ENCODE measurements at places on chromosomes 2 and 18.
A peak's percentile ranks its signal among the peaks of the same experiment; 100 is the strongest.

DNA sequence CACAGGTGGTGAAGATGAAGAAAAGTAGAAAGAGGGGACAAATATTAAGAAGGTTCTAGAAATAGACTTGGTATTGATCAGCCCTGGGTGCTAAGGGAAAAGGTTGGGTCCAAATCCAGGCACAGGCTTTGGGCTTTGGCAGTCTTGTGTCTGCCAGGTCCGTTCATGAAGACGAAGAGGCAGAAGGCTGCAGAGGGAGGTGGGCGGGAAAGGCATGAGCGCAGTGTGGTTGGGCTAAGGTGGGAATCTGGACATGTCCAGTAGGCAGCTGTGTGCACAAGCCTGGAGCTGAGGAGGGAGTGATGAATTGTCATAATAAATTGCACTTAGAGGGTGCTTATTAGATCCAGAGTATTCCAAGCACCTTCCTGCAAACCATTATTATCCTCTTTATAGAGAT is 105.7 kb upstream of the TEX51 start:
- no peak for DNase-seq

DNA sequence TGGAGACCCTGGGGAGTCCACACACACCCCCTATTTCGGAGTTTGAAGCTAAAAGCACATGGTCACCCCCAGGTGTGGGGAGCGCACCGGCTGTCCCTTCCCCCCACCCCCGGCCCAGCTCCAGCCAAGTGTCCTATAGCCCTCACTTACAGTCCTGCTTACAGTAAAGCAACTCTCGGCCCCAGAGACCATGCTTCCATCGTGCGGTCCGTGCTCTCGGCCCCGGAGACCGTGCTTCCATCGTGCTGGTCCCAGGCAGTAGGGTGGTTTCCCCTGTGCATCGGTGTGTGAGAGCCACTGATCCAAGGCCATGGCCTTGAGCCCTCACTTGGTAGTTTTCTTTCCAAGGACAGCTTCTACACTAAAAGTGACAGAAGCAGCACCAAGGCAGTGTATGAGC is 48.7 kb downstream of the GBX2 start:
- no peak for DNase-seq

DNA sequence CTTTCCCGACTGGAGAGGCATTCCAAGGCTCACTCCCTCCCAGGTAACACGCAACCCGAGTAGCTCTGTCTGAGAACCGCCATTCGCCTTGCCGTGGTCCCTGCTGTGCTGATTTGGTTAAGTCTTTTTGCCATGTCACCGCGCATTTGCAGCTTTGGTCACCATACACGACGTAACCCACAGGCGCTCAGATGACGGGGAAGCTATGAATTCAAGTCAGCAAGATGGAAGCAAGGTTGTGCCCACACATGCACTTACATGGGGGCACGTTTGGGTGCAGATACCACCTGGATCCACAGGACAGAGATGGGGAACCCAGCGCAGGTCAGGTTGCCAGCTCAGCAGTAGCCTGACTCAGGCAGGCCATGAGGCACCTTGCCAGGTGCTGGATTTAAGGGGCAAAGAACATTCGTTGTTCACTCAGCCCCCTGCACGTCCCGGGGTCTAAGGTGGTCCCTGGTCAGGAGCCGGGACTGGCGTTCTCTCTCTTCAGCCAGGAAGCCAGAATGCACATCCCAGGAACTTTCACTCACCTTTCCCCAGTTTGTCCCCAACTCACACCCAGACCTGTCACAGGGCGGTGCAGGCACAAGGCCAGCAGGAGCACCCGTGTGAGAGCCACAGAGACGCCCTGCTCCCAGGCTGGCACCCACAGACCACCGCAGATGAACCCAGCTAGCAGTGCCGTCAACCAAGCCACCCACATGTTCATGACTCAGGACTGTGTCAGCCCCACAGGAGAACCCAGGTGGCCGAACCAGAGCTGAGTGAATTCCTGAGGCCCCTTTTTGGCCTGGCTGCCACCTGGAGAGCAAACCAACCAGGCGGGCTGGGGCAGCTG is 19.9 kb downstream of the SNED1 start:
- no peak for DNase-seq

- DNase-seq: no peak
These were observed 48.6 kb downstream of the KLHL14 start for GRCh38 chr18:32724071-32724749.

- DNase-seq: no peak
These were observed 599.5 kb upstream of the ZNF804A start for GRCh38 chr2:183998797-183999190.

DNA sequence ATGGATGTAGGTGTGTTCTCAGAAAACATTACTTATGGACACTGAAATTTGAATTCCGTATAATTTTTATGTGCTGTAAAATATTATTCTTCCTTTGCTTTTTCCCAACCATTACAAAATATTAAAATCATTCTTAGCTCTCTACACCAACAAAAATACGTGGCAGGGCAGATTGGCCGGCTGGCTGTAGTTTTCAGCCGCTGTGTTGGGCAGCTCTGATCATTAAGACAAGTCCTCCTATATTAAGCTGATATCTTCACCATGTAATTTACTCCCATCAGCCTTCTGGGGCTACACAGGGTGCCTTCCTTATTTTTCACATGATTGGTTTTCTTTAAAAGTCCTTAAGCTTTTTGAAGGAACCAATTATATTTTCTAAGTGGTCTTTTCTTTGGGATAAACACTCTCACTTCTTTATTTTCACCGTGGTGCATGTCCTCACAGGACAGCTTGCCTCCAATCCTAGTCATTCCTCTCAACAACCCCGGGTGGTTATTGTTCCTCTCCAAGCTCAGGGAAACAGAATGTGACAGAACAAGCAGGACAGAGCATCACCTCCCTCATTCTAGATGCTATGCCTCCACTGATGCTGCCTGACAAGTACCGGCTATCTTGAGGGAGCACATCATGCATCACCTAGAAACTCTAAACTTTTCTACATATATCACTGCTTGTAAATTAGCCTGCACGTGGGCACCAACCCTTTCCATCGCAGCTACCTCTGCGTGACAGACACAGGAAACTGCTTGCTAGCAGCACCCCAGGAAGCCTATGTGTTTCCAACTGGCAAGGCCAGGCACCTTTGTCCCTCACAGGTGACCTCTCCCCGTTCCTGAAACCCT is 362.3 kb downstream of the MYCN start:
- no peak for DNase-seq

GRCh38 chr2:230134496-230135129 is 65.9 kb upstream of the SLC16A14 start:
- DNase-seq: no peak

DNA sequence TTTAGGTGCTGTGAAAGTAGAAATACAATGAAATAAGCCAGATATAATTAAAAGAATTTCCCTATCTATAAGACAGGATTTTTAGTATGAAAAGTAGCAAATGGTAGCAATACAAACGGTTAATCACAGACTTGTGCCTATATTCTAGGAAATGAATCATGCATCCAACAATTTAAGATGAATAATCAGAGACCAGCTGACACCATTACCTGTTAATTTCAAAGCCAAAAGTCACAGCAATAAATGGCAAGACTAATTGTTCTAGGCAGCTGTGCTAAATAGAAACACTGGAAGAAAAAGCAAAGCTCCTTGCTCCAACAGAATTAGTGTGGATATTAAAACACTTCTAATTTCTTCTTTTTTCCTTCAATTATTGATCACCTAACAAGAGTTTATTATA is 35.1 kb upstream of the MPP4 start:
- no peak for DNase-seq

GRCh38 chr2:9918275-9918674 is 33.2 kb upstream of the GRHL1 start:
- DNase-seq: no peak

- no peak for DNase-seq
These were observed 110.0 kb downstream of the MYCN start for GRCh38 chr2:16050261-16050907.

DNA sequence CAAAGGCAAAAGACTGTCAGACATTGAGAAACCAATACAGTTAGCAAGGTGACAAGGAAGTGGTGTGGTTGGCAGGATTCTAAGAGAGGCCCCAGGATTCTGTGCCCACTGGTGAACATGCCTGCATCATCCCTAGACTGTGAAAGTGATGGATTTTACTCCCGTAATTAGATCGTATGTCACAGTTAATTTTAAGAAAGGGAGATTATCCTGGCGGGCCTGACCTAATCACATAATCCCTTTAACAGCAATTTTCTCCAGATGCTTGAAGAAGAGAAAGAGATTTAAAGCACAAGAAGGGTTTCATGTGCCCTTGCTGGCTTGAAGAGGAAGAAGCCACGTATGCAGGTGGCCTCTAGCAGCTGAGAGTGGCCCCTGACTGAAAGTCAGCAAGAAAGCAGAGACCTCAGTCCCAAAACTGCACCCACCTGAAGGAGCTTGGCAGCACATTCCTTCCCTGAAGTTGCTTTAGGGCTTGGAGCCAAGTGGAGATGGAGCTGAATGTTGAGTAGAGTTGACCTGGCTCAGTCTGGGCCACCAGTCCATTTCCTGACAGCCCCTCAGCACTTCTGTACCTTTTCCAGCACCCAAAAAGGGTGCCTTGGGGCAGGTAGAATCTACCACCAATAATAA is 49.1 kb downstream of the GTF3C3 start:
- no peak for DNase-seq

GRCh38 chr2:56009758-56010458 is 86.3 kb upstream of the EFEMP1 start:
- DNase-seq: no peak

DNA sequence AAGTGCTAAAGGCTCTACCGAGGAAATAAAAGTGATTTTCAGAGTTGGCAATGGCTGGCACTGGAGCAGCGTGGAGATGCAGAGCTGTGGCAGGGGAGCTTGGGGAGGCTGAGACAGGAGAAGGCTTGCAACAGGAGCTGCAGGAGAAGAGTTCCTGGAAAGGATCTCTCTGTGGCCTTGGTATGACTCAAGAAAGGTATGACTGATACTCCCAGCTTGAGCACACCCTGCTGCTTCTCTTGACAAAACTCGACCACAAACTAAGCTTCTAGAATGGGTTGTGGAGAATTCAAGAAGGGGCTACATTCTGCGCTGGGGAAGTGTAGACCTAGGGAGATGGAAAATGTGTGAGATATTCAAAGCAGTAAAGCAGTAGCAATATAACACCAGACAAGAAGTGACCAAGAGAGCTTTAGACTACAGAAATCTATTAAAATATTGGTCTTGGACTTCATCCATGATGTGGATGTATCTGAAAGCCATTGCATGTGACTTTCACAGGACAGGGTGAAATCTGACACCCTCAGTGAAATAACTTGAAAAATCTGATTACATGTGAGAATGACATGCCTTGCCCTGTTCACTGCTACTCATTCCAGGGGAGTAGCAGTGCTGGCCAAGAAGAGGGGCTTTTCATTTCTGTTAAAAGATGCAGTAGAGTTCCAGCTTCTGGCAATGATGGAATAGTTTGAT is 41.5 kb downstream of the SUCLG1 start:
- DNase-seq: no peak

DNA sequence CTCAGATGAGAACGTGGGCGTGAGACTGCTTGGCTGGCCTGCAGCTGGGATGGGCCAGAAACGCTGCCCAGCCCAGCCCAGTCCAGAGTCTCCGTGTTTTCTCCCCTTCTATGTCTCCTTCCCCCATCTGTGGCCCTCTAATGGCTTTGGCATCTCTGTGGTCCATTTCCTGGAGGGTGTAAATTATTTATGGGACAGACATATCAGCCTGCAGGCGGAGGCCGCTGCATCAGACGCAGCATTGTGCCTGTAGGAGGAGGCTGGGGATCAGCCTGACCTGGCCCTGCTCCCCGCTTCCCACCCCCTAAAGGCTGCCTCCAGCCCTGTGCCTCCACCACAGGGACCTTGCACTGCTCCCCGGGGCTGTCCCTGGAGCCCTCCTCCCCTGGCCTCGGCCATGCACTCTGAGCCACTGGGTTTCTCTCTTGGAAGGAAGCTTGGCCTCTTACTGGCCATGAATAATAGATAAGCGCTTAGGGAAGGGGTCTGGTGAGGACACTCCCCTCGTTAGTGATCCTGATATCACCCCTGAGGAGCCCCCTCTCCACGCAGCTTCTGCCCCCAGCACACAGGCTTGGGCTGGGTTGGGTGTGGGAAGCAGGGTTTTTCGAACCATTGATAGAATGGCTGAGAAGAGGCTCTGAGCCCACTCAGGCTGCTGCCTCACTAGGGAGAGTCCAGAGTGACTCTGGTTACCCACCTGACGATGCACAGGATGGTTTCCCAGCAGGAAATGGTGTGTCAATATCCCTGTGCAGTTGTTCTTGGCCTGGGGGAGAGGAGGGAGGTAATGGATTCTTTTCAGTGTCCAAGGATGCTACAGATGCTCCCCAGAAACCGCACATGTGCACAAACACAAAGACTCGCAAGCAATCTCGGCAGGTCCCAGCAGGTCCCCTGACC is 185.5 kb downstream of the MYCN start:
- no peak for DNase-seq

DNA sequence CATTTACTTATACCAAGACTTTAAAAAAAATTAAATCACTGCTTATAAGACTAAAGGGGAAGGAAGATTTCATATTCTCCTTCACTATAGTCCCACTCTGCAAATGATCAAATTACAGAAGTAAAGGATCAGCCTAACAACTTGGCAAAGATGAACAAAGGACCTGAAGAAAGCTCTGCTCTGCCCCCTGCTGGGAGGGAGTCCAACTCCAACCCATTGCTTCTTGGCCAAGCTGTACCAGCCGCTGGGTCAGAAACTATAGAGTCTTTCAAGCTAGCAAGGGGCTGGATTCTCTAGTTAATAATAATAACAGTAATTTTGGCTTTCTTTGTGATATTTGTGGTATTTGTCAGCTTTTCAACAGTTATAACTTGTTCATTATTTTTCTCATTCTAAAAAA is 927.0 kb upstream of the CRIM1 start:
- DNase-seq: peak; percentile 45

GRCh38 chr2:71545572-71546274 is 92.4 kb downstream of the DYSF start:
- DNase-seq: peak; percentile 61
